ENCODE measurements at places on chromosomes 4 and X. TPM values are rescaled to one million over a fixed set of nuclear protein-coding genes. Genes with fewer than 3 reads are reported as not detected.

The TLR6 gene
- total RNA-seq: 1.3 TPM

The EDA gene
- total RNA-seq: 0.79 TPM

The SRPK3 gene
- total RNA-seq: not detected

- DNase-seq: no peak
- no peak overlapping the region for H3K4me3 ChIP-seq
- H3K4me1 ChIP-seq: peaks cover 40% of the 10 kb centered on the region
- peaks cover 20% of the 10 kb centered on the region for H3K36me3 ChIP-seq
Measured at GRCh38 chrX:19347916-19348315, 4.2 kb downstream of the PDHA1 start.

- H3K36me3 ChIP-seq: peaks cover 35% of the 10 kb centered on the region
- peaks cover 15% of the 10 kb centered on the region for H3K4me1 ChIP-seq
- no peaks in the 10 kb centered on the region for H3K27me3 ChIP-seq
- H3K27ac ChIP-seq: no peak overlapping the region
- H3K4me3 ChIP-seq: no peak overlapping the region
- no peak for DNase-seq
Measured at GRCh38 chr4:38071801-38072431, 111.7 kb downstream of the PTTG2 start.

GRCh38 chr4:102343964-102344519, 1.2 kb downstream of the SLC39A8 start:
- H3K4me3 ChIP-seq: peak overlapping the region; percentile 84
- peaks cover 24% of the 10 kb centered on the region for H3K36me3 ChIP-seq
- DNase-seq: peak; percentile 41
- H3K4me1 ChIP-seq: peaks cover 52% of the 10 kb centered on the region
- peak overlapping the region; percentile 95 for H3K27ac ChIP-seq

- H3K36me3 ChIP-seq: no peaks in the 10 kb centered on the region
- no peak overlapping the region for H3K27ac ChIP-seq
- no peak overlapping the region for H3K4me3 ChIP-seq
- DNase-seq: no peak
- no peaks in the 10 kb centered on the region for H3K4me1 ChIP-seq
Measured at GRCh38 chr4:12712648-12713339, 771.3 kb downstream of the RAB28 start.

DNA sequence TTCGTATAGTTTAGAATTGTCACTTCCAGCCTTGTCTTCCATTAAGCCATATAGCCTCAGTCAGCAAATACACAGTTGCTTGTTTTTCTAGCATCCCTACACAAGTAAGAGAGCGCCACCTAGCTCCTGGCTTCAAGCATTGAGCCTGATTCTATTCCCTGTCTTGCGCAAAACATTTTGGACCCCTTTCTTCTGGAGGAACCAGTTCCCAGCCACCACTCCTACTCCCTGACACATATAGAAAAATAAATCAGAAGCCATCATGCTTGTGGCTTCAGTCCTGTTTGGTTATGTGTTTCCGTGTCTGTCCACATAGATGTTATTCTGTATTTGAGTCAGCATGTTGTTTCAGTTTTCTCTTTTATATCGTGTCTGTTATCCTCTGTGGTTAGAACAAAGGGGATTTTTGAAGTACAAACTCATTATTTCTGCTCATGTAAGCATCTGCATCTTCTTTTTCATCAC, 59.9 kb downstream of the GK start:
- H3K4me1 ChIP-seq: peaks cover 36% of the 10 kb centered on the region
- no peaks in the 10 kb centered on the region for H3K27me3 ChIP-seq
- DNase-seq: peak; percentile 60
- H3K27ac ChIP-seq: peak overlapping the region; percentile 81
- H3K36me3 ChIP-seq: peaks cover 28% of the 10 kb centered on the region

DNA sequence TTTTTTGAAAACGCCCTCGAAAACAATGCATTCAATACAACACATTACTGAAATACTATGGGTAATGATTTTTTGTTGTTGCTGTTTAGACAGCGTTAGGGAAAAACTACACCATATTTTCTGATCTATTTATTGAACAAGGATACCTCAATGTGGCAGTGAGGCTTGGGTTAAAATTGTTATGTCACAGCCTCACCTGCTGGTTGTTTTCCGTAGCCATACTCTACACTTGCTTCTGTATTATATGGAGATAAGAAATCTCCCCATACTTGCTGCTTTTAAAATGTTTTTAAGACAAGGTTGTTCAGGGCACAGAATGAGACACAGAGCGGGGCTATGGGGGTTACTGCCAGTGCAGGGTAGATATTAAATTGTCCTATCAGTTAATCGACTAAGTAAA, 221.6 kb upstream of the FTHL17 start:
- no peak overlapping the region for H3K27ac ChIP-seq
- H3K36me3 ChIP-seq: no peaks in the 10 kb centered on the region
- no peak overlapping the region for H3K4me3 ChIP-seq

GRCh38 chrX:155857561-155857960, 23.6 kb upstream of the VAMP7 start:
- no peaks in the 10 kb centered on the region for H3K4me1 ChIP-seq
- no peaks in the 10 kb centered on the region for H3K36me3 ChIP-seq
- DNase-seq: no peak
- H3K27ac ChIP-seq: no peak overlapping the region

DNA sequence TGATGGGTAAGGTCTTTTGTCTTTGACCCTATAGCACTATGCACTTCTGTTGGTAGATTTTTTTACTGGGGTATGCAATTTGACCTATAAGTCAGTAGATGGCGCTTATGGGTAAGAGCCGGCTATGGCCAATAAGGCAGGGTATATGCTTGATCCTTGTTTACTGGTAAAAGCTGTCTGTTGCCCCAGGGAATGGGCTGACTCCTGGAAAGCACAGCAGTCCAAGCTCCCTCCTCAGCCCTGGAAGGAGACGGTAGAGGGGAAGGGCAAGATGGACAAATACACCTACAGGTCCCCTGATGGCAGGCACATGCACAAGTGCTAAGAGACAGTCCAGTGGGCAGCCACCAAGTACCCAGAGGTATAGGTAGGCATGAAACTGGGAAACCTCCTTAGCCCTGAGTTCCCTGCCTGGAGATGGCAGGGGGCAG, 63.7 kb downstream of the ADAMTS3 start:
- no peak overlapping the region for H3K4me3 ChIP-seq
- DNase-seq: no peak
- no peaks in the 10 kb centered on the region for H3K36me3 ChIP-seq
- no peaks in the 10 kb centered on the region for H3K4me1 ChIP-seq

GRCh38 chr4:128427832-128428366, 140.3 kb upstream of the PGRMC2 start:
- DNase-seq: no peak
- H3K27me3 ChIP-seq: peaks cover 2% of the 10 kb centered on the region
- no peaks in the 10 kb centered on the region for H3K36me3 ChIP-seq
- H3K27ac ChIP-seq: no peak overlapping the region

All from activated CD8-positive, alpha-beta memory T cell treated with anti-CD3 and anti-CD28 coated beads, Interleukin-2, amount 10 ng/mL, durations not matched to agents 7 days and 5 days (primary cell).